Activated naive CD4-positive, alpha-beta T cell treated with Interleukin-2 at 50 U/mL for 16 hours (primary cell): ENCODE measurements at places on chromosomes 16 and 17.
A peak's percentile ranks its signal among the peaks of the same experiment; 100 is the strongest.

GRCh38 chr17:77145612-77146245 lies 5.0 kb downstream of the SEC14L1 start:
- DNase-seq: no peak

GRCh38 chr16:83830769-83831455 lies 23.1 kb downstream of the HSBP1 start:
- no peak for DNase-seq

DNA sequence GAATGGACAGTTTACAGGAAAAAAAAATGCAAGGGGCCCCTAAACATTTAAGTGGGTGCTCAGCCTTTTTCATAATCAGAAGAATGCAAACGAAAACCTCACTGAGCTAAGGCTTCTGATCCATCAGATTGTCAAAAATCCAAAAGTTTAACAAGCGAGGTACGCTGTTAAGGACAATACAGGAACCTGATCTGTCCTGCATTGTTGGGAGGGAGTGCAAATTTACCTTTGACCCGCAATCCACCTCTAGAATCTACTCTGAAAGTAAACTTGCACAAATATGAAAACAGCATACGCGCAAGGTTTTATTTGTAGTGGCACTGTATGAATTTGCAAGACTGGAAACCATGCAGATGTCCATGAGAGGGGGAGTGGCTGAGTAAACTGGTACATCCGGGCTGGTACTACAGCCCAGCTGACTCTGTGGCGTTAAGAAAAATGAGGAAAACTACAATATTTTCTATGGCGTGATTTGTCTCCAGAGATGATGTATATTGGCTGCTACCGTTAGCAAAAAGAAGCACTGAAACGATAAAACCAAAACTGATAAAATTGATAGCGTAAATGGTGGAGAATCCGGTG lies 28.8 kb upstream of the ST6GALNAC1 start:
- no peak for DNase-seq

GRCh38 chr17:4978726-4979125 lies 8.7 kb downstream of the CAMTA2 start:
- DNase-seq: no peak

- DNase-seq: no peak
These were observed 2.3 kb downstream of the MYO15B start for GRCh38 chr17:75589919-75590303.

- DNase-seq: no peak
These were observed 20.1 kb downstream of the PSMD11 start for GRCh38 chr17:32464374-32464773.

- DNase-seq: no peak
These were observed 19.2 kb downstream of the UNC119 start for GRCh38 chr17:28533091-28533807.

DNA sequence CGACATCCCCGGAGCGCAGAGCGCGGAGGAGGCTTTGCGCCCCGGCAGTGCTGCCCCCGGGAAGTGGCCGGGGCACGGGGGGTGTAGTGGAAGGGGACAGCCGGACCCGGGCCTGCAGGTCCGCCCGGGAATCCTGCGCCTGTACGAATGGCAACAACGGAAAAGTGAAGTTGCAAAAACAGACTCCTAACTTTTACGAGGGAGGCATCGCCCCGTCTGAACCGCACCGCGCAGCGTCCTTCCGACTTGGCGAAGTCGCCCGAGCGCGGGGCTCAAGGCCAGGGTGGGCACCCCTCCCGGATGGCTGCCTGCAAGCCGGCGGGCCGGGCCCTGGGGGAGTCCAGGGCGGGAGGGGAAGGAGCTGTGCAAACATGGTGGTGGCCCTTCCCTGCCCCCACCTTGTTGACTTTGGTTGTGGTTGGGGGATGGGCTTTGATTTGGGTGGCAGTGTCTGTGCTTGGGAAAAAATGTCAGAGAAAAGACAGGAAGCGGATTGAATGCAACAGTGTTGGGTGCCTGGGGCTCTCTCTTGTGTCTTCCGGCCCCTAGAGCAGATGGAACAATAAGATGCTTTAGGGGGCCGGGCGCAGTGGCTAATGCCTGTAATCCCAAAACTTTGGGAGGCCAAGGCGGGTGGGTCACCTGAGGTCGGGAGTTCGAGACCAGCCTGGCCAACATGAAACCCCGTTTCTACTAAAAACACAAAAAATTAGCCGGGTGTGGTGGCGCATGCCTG lies 675 bp downstream of the RNF213 start:
- DNase-seq: peak; percentile 65

- DNase-seq: peak; percentile 82
These were observed 550 bp upstream of the RNF213 start for GRCh38 chr17:80260069-80260535.

- DNase-seq: no peak
These were observed 46.4 kb downstream of the GDPD1 start for GRCh38 chr17:59266745-59267144.

- DNase-seq: no peak
These were observed 25.2 kb upstream of the PHB1 start for GRCh38 chr17:49439673-49440571.
